ENCODE measurements at places on chromosomes 12 and 14.

- no peaks in the 10 kb centered on the region for H3K36me3 ChIP-seq
- H3K27me3 ChIP-seq: no peaks in the 10 kb centered on the region
- peaks cover 5% of the 10 kb centered on the region for H3K4me1 ChIP-seq
- H3K27ac ChIP-seq: no peak overlapping the region
- no peak for DNase-seq
Measured at GRCh38 chr12:103903993-103904392, 26.2 kb upstream of the HSP90B1 start.

DNA sequence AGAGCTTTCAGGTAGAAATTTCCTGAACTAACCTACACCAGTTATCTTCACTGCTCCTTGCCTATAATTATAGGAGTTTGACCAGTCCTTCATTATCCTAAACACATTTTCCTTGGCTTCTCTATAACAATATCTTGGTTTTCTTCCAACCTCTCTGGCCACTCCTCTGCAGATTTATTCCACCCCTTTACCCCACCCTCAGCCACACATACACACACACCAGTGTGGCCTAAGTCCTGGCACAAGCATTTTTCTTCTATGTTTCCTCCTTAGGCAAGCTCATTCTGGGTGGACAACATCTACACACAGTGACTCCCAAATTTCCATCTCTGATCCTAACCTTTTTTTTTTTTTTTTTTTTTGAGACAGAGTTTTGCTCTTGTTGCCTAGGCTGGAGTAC, 25.1 kb downstream of the CDK17 start:
- H3K27me3 ChIP-seq: no peaks in the 10 kb centered on the region
- DNase-seq: no peak
- H3K27ac ChIP-seq: no peak overlapping the region
- H3K4me1 ChIP-seq: peaks cover 31% of the 10 kb centered on the region
- H3K4me3 ChIP-seq: no peak overlapping the region

DNA sequence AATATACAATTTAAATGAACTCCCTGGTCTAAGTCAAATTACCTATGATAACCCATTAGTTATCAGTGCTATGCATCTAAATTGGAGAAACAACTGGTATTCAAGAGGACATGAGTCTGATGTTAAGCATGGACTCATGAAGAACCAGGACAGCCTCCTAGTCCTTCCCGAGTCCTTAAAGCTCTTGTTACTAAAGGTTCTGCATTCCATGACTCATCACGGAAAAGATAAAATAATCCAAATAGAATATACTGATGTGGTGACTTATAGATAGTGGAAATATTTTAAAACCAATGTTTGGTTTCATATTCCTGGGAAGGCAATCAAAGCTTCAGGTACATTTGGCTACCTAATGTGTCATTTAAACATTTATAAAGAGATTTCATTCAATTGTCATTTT, 117.2 kb upstream of the PMCH start:
- no peak overlapping the region for H3K27ac ChIP-seq
- no peaks in the 10 kb centered on the region for H3K4me1 ChIP-seq
- no peaks in the 10 kb centered on the region for H3K36me3 ChIP-seq
- H3K27me3 ChIP-seq: no peaks in the 10 kb centered on the region
- no peak for DNase-seq

DNA sequence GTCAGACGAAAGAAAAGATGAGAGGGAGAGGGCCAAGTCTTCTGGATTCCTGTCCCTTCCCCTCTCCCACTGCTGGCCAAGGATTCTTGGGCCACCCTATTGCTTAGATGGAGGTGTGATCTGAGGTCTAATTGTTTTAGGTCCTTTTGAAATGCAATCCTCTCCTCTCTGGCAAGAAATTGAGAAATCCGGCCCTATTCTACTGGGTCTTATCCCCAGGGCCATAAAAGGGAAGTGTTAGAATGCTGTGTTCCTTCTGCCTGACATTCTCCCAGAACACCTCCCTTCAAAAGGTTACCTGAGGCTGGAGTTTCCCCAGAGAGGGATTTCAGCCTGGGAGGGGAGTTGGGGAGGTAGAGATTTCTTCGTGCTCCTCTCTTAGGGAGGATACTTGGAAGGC, 4.4 kb downstream of the WNT5B start:
- DNase-seq: no peak
- no peaks in the 10 kb centered on the region for H3K27me3 ChIP-seq

DNA sequence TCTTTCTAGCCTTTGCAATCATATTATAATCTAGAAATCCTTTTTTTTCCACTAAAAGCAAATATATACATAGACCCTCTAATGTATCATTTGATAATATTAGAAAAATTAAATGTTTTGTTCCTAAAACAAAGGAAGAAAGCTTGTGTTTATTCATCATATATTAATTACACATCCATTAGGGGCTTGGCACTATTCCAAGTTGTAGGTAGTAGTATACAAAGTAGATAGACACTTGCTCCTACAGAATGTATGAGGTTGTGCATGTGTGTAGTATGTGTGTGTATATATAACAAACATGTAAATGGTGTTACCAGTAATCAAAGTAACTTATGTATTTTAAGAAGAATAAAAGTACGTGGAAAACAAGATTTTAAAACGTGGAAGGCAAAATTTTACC, 15.0 kb upstream of the KCNMB4 start:
- DNase-seq: no peak
- no peaks in the 10 kb centered on the region for H3K4me1 ChIP-seq
- no peak overlapping the region for H3K27ac ChIP-seq
- H3K4me3 ChIP-seq: no peak overlapping the region
- peaks cover 44% of the 10 kb centered on the region for H3K36me3 ChIP-seq

GRCh38 chr12:20477672-20478071, 109.3 kb downstream of the PDE3A start:
- DNase-seq: no peak
- H3K27me3 ChIP-seq: no peaks in the 10 kb centered on the region
- H3K4me1 ChIP-seq: no peaks in the 10 kb centered on the region
- no peak overlapping the region for H3K4me3 ChIP-seq
- no peaks in the 10 kb centered on the region for H3K36me3 ChIP-seq

- no peaks in the 10 kb centered on the region for H3K27me3 ChIP-seq
- H3K27ac ChIP-seq: no peak overlapping the region
- no peaks in the 10 kb centered on the region for H3K36me3 ChIP-seq
- no peak overlapping the region for H3K4me3 ChIP-seq
Measured at GRCh38 chr12:107992870-107993451, 136.1 kb upstream of the WSCD2 start.

DNA sequence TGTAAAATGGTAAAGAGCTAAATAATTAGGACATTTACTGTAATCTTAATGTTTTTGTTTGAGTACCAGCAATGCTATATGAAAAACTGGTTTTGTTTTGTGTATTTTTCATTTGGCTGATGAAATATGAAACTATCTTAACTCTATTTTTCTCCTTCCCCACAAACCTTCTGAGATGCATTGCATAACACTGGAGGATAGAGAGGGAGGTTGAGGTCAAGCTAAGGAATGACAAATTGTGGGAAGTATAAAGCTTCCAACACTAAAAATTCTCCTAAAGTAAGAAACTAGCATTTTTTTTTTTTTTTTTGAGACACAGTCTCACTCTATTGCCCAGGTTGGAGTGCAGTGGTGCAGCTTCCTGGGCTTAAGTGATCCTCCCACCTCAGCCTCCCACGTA, 31.5 kb upstream of the SRP54 start:
- H3K36me3 ChIP-seq: no peaks in the 10 kb centered on the region
- no peak overlapping the region for H3K4me3 ChIP-seq
- H3K4me1 ChIP-seq: no peaks in the 10 kb centered on the region
- DNase-seq: peak; percentile 43
- no peak overlapping the region for H3K27ac ChIP-seq

Measured in GM23248 (cell line).